ENCODE measurements at places on chromosomes 7 and 10.

GRCh38 chr10:129972145-129972965 is 8.3 kb upstream of the EBF3 start:
- no peak for DNase-seq

- DNase-seq = no peak
Measured at GRCh38 chr10:35216303-35216905, 89.8 kb downstream of the CREM start.

DNA sequence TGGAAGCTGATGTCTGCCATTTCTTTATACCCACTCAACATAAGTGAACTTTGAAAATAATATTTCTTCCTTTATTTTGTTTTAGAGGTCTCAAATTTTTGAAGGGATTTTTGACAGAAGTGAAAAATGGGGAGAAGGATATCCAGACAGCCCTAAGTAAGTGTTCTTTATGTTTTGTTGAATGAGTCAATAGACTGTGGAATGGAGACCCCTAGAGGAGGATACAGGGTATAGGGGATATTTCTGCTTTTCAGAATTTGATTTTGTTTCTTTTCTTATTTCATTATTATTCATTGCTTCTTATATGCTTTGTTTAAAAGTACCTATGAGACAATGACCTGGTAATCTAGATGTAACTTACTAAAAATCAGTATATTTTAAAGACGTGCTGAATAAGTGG is 34.4 kb downstream of the PLEKHA8 start:
- no peak for DNase-seq

- no peak for DNase-seq
Measured at GRCh38 chr10:131574707-131575430, 263.3 kb upstream of the TCERG1L start.

DNA sequence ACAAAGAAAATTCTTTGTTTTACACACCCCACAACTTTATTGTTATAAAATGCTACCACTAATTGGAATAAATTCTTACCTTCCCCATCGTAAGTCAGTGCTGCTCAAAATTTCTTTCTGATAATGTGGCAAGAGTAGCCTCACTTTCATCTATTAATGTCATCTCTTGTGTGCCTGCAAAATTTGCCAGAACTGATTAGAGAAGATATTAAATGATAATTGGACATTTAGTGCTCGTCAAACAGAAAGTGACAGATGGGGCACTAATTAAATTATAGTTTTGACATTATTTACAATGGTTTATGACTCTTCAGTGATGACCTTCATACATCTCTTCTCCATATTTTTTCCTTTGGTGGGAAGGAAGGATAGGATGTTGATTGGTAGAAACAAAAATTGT is 690.9 kb downstream of the NXPH1 start:
- DNase-seq = no peak

- DNase-seq = no peak
Measured at GRCh38 chr7:101586906-101587677, 42.0 kb downstream of the MYL10 start.

DNA sequence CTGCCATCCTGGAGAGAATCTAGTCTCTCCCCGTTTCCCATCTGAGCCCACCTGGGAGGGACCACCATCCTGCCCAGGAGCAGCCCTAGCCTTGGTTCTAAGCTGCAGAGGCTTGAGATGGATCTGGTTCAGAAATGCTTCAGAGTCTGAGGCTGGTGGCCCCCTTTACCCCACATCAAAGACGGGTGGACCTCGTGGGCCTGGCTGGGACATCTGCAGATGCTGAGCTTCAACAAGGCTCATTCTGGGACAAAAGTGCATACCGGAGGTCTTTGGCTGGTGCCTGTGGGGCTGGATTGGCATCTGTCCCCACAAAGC is 4.9 kb upstream of the IRF5 start:
- no peak for DNase-seq

DNA sequence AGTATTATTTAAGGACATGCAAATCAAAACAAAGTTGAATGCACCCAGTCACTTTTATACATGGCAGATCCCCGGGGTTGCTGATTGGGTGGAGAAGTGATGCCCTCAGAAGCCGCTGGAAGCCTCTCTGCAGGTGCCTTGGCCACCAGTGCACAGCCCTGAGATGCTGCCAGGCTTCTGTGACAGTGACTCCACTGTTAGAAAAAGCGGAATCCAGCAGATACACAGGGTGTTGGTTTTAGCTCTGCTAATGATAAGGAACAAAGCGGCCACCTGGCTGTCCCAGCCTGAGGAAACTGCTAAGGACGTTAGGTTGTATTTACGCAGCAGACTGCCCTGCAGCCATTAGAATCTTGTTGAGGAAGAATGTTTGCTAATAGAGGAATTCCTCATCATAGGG is 47.5 kb downstream of the JAKMIP3 start:
- no peak for DNase-seq

- no peak for DNase-seq
Measured at GRCh38 chr7:92002720-92003119, 62.1 kb downstream of the AKAP9 start.

DNA sequence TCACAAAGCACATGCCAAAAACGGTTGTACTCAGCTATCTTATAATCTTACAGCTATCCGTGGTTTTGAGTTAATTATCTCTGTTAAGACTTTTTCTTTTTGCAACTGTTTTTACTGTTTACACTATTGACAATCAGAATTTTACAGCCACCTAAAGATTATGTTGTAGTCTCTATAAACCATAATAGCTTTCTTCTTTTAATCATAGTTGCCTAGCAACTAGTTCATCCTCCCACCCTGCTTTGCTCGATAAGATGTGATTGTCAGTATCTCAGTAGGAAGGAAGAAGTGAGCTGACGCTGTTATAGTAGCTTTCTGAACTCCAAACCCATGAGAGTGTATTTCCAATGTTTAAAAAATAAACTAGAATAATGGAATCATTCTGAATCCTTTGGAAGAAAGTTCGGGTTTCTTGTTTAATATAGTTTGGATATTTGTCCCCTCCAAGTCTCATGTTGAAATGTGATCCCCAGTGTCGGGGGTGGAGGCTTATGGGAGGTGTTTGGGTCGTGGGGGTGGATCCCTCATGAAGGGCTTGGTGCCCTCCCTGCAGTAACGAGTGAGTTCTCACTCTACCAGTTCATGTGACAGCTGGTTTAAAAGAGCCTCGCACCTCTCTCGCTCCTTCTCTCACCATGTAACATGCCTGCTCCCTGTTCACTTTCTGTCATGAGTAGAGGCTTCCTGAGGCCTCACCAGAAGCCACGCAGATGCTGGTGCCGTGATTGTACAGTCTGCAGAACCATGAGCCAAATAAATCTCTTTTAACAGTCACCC is 68.1 kb downstream of the SVOPL start:
- no peak for DNase-seq

GRCh38 chr7:91801331-91801983 is 79.0 kb downstream of the MTERF1 start:
- DNase-seq = no peak

- DNase-seq = no peak
Measured at GRCh38 chr7:125775317-125775716, 845.7 kb upstream of the POT1 start.

- DNase-seq = no peak
Measured at GRCh38 chr7:151666886-151667285, 147.2 kb upstream of the RHEB start.

DNA sequence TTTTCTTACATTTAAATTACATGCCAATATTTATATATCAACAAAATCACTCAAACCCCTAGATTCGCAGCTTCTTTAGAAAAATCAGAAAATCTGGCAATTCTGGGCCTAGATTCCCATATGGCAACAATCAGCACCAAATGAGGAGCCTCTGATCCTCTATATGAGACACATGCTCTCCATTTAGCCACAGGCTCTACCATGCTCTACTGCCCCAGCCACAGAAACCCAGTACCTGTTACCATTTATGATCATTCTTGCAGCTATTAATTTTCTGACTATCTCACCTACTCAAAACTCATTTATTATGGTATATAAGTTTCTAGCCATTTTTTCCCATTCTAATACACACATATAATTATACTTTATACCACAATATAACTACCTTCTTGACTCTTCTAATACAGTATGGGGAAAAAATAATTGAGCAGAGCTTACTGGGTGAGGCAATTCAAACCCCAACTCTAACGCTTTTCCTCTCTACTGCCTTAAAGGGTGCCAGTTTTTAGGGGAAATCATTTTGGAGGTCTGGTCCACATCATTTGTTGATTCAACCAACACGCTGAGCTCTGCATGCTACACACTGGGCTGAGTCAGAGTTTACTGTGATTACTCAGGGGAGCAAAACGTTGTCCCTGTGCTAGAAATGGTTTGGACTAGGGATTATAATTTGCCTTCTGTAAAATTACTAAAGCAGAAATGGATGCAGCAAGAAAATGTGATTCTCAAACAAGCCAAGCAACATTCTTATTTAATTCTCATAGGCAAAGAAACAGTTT is 11.6 kb downstream of the PDLIM1 start:
- DNase-seq = no peak

DNA sequence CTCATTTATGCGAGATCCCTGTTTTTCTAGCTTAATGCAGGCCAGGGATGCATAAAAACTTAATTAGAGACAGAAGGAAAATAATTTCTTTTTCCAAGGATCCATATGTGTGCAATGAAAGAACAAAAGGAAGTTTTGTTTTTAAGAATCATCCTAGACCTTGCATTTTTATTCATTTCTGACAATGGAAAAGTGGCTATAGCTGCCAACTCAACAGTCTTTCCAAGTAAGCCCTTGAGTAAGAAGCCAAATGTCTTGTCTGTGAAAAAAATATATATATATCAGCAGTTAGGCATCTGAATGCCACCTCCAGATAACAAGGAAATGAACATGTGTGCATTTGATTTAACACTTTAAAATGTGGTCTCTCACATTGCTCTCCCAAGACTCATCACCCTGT is 1397.6 kb downstream of the GATA3 start:
- no peak for DNase-seq

GRCh38 chr10:89836840-89837164 is 135.4 kb downstream of the KIF20B start:
- DNase-seq = no peak

GRCh38 chr10:103021150-103021899 is 103.2 kb downstream of the CNNM2 start:
- no peak for DNase-seq

DNA sequence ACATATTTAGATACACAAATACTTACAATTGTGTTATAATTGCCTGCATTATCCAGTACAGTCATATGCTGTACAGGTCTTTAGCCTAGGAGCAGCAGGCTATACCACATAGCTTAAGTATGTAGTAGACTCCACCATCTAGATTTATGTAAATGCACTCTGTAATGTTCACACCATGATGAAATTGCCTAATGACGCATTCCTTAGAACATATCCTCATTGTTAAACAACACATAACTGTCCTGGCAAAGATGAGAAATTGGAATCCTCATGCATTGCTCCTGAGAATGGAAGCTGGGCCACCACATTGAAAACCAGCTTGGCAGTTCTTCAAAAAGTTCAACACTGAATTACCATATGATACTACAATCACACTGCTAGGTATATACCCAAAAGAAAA is 1002.8 kb upstream of the CELF2 start:
- DNase-seq = no peak

- DNase-seq = no peak
Measured at GRCh38 chr10:34097682-34098081, 717.4 kb downstream of the PARD3 start.

DNA sequence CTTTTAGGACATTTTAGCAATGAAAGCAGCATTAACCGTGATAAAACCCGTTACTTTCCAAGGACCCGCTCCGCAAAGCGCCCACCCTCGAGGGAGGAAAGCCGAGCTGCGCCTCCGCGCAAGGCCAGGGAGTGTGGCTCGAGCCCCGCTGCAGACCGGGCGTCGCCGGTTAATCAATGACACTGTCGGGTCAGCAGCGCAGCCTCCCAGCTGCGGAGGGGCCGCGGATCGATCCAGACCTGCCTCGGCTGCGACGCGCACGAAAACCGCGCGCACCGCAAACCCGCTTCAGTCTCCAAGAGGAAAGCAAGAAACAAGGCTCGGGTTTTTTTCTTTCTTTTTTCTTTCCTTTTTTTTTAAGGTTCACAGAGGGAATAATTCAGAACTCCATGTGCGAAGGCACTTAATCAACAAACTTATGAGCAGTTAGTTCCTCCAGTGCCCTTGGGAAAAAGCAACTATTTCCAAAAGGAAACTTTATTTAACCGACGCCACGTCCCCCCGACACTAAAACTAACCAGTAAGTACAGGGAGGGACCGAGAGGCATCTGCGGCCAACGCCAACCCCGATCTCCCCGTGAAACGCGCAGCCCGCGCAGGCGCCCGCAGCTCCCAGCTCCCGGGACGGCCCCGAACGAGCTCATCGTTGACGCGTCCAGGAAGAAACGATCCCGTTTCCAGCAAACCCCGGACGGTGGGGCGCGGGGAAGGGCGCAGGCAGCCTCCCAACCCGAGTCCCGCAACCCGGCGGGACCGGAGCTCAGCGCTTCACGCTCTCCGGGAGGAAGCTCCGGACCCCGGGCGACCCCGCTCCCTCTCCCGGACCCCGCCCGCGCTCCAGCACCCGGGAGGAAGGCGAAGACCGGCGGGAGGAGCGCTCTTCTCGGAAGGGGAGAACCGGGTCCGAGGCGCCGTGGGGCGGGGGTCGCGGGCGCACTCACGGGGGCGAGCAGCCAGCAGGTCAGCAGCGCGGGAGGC is 598 bp downstream of the VIPR2 start:
- no peak for DNase-seq

DNA sequence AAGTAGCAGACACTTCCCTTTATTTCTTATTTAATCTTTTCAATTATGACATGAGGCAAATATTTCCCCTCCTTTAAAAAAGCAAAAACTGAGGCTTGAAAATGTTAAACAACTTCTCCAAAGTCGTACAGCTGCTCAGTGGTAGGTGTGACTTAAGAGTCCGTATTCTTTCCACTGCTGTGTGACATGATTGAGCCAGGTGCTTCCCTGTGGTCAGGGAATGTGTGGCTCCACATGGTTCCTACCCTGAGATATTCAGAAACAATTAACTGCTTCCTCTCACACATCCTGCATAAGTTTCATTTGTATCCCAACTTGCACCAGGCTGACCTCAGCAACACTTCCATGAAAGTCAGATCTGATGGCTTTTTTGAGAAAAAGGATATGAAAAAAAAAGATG is 13.6 kb downstream of the OPALIN start:
- DNase-seq = no peak

GRCh38 chr10:124072106-124072505 is 21.3 kb downstream of the CHST15 start:
- DNase-seq = no peak

- peak; percentile 81 for DNase-seq
Measured at GRCh38 chr10:113026679-113027078, 76.6 kb downstream of the TCF7L2 start.

GRCh38 chr7:28858895-28859294 is 99.2 kb downstream of the TRIL start:
- DNase-seq = no peak

DNA sequence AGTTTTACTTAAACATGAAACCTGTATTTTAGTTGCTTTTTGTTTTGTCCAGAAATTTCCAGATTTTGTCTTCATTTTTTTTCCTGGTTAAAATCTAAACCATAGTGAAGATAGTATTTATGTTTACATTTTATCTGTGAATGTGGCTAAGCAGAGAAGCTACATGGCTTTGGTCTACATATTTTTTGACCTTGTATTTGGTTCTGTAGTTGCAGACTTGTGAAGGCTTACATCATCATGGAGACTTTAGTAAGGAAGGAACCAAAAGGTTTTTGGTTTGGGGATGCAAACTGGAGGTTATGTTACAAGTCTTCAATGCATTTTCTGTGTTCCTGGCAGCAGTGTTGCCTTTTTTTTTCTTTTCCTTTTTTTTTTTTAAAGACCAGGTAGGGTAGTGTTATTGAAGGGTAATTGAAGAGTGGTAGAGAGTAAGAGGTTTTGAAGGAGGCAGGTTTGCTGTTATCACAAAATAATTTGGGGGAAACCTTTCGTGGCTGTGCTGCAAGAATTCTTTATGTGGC is 30.9 kb upstream of the VDAC2 start:
- DNase-seq = no peak
